ENCODE measurements at places on chromosomes 2 and 18.

DNA sequence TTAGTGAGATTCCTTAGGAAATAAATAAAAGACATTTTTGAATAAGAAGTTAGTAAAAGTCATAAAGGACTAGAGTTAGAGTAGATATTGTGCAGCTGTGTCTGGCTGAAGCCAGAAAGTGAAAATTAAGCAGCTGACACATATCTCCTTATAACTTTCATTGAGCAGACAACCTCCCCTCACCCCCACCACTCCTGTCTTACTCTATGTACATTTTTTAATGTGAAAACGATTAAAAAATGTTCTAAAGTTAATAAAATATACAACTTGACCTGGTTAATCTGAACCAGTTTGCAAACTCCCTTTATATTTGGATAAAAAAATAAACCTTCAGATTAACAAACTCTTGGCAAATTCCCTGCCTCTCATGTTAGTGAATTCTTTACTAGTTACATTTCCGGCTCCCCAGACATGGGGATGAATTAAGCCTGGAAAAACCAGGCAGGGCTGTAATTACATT is 462.8 kb downstream of the MEIS1 start:
- H3K4me3 ChIP-seq = no peak overlapping the region
- H3K36me3 ChIP-seq = no peaks in the 10 kb centered on the region
- DNase-seq = no peak
- no peaks in the 10 kb centered on the region for H3K4me1 ChIP-seq

- H3K36me3 ChIP-seq = no peaks in the 10 kb centered on the region
- H3K27ac ChIP-seq = no peak overlapping the region
- H3K4me3 ChIP-seq = no peak overlapping the region
- H3K4me1 ChIP-seq = no peaks in the 10 kb centered on the region
These were observed 152.6 kb downstream of the GALNT14 start for GRCh38 chr2:30985493-30986230.

GRCh38 chr18:50126471-50126870 is 68.5 kb downstream of the MYO5B start:
- no peak overlapping the region for H3K27ac ChIP-seq
- H3K4me3 ChIP-seq = no peak overlapping the region
- no peaks in the 10 kb centered on the region for H3K4me1 ChIP-seq
- H3K27me3 ChIP-seq = no peaks in the 10 kb centered on the region
- H3K36me3 ChIP-seq = no peaks in the 10 kb centered on the region

DNA sequence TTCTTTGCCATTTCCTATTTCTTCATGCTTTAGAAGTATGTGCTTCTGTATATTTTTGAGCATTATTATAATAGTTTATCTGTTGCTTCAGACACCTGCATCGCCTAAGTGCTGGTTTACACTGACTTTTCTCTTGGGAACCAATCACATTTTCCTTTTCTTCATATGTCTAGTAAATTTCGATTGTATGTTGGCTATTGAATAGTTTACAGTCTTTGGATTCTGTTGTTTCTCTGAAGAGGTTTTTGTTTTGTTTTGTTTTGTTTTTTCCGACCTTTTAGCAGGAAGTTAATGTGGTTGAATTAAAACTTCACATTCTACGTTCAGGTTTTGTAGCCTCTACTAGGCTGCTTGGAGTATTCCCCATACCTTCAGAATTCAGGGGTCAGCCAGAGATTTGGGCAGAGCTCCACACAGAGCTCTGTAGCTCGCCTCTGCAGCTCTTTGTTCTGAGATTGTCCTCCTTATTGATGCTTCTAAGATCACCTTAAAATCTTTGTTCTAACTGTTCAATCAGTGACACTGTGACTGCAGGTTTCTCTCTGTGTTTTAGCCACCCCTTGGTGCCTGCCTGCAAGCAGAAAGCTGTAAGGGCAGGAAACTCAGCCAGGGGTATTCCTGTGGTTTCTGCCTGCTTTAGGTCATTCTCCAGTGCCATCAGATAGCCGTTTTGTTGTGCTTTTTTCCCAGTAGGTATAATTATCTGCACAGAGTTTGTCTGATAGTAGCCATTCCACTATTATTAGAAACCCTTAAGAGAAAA is 83.4 kb downstream of the FAM168B start:
- no peaks in the 10 kb centered on the region for H3K4me1 ChIP-seq
- DNase-seq = no peak
- H3K36me3 ChIP-seq = no peaks in the 10 kb centered on the region

DNA sequence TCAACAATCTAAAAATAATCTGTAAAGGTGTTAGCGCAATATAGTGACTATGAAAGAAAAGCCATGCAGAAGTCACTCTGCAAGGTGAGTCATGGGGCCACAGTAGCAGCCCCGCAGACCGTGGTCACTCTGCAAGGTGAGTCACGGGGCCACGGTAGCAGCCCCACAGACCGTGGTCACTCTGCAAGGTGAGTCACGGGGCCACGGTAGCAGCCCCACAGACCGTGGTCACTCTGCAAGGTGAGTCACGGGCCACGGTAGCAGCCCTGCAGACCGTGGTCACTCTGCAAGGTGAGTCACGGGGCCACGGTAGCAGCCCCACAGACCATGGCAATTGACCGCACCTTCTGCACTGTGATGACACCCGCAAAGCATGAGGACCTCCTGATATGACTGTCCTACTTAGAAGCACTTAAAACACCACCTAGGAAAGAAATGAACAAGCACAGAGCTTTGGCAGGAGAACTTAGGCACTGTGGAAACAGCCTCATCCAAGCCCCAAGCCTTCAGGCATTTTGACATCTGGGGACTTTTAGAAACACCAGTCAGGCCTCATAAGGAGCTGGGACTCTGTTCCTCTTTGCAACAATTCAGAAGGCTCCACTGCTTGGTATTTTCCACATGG is 70.1 kb downstream of the LDLRAD4 start:
- no peaks in the 10 kb centered on the region for H3K27me3 ChIP-seq
- H3K4me1 ChIP-seq = peaks cover 12% of the 10 kb centered on the region
- H3K36me3 ChIP-seq = no peaks in the 10 kb centered on the region
- DNase-seq = no peak
